ENCODE measurements at places on chromosomes 7 and 10.

GRCh38 chr10:100943508-100943907 is 25.8 kb upstream of the SEMA4G start:
- DNase-seq = no peak

DNA sequence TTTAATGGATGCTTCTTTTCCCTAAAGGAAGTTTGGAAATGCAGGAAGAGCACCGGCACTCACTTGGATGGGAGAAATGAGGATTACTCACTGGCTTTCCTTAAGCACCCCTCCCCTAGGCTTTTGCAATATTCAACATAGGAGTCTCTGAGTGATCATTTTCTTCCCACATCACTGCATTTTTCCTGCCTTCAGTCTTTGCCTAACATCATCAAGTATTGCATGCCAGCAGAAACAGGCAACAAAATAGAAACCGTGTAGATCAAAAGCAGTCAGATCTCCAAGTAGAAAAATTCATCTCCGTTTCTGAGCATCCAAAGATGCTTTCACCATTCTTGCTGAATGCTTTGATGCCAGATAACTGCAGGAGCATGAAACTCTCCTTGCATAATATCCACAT is 119.9 kb downstream of the ADCYAP1R1 start:
- no peak for DNase-seq

DNA sequence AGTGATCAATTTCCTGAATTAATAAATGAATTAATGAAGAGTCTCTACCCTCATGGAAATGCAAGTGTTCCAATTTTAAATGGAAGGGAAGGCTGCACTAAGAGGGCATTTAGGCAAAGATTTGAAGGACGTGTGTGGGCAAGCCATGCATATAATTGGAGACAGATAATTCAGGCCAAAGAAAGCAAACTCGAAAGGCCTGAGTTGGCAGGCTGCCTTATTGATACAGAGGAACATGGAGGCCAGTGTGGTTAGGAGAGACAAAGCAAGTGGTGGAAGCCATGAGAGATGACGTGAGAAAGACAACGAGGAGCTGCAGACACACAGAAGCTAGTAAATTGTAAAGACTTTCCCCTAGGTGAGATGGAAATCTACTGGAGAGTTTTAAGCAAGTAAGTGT is 15.4 kb upstream of the PCLO start:
- no peak for DNase-seq

- no peak for DNase-seq
Observed at GRCh38 chr10:60535427-60535826, 145.8 kb upstream of the ANK3 start.

DNA sequence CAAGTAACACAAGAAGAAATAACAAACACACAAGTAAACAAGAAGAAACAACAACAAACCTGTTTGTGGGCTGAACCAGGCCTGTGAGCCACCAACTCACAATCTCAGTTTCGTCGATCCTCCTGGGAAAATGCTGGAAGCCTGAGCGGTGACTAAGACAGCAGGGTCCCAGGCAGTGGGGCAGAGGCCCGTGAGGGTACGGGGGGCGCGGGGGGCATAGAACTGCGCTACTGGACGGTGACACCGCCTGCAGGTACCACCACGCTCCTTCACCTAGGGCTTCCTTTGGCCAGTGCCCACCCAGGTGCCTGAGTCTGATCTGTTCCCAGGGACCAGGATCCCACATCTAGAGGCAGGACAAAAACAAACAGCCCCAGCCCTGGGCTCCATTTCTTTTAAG is 3.4 kb upstream of the CALN1 start:
- DNase-seq = no peak

GRCh38 chr10:23331567-23332301 is 12.9 kb downstream of the C10orf67 start:
- peak; percentile 87 for DNase-seq

GRCh38 chr10:104807581-104808310 is 166.7 kb downstream of the SORCS3 start:
- no peak for DNase-seq

DNA sequence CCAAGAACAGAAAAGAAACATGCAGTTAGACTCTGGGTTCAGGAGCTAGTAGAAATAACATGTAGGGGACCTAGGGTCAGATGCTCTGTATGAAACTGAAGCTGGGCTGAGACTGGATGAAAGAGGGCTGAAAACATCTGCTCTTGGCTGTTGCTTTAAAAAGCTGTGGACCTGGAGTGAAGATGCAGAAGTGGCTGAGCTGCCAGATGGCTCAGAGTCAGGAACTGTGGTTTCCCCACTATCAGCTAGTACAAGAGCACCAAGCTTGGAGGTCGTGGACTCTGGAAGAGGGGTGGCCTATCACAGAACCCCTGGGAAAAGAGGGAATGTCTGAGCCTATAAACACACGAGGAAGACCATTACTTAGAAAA is 5.9 kb downstream of the ADK start:
- no peak for DNase-seq

DNA sequence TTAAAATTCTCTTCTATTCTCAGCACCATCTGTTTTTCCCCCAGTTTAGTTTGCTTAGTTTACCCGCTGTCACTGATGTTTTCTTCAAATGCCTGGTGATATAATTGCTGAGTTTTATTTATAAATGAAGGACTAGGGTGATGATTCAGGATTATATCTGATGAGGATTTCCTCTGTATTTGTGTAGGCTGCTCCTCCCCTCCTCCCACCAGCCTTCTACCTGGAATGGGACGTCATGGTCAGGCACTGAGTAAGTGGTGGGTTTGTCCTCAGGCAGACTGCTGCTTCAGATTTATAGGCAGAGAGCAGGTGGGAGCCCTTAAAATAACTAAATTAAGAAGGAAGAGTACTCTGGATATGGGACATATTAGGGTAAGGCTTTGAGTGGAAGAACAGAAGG is 35.8 kb downstream of the PALS2 start:
- DNase-seq = no peak

DNA sequence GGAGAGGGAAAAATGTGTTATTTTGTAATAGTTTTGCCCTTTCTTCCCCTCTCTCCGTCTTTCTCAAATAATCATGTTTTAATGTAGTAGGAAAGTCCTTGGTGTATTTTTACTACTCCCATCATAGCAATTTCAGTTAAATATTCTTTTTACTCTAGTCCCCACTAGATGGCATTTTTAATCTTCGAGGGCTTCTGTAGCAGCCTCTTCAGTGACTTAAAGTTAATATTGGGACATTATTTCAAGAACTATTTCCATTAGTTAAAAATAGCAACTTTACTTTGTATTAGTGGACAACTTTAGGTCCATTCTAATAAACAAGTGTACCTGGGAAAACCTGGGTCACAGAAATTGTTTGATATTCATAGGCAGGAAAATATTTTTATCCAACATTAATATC is 23.0 kb downstream of the EDRF1 start:
- DNase-seq = no peak

DNA sequence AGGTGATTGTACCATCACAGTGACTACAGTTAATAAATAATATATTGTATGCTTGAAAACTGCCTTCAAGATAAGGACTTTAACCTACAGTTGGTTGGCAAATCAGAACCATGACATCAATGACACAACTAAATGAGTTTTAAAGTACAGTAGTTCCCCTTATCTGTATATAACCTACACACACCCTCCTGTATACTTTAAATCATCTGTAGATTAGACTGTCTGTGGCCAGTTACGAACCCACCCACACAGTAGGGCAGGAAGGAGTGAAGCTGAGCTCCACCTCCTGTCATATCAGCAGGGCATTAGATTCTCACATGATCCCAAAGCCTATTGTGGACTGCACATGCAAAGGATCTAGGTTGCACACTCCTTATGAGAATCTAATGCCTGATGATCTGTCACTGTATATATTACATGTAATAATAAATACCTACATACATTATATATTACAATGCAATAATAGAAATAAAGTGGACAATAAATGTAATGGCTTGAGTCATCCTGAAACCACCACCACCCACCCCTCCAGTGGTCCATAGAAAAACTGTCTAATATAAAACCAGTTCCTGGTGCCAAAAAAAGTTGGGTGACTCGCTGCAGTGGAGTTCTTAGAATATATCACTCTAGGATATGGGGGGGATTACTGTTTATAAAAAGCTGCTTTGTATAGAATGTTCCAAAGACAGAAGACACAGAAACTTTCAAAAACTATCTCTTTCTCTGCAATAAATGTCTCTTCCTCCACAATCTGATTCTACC is 5.6 kb downstream of the TPK1 start:
- peak; percentile 21 for DNase-seq

- DNase-seq = no peak
Observed at GRCh38 chr7:91249506-91250233, 14.6 kb upstream of the FZD1 start.

- peak; percentile 60 for DNase-seq
Observed at GRCh38 chr7:158818325-158819213, 10.7 kb downstream of the ESYT2 start.

- no peak for DNase-seq
Observed at GRCh38 chr7:8117195-8117594, 144.8 kb downstream of the ICA1 start.

- DNase-seq = no peak
Observed at GRCh38 chr7:71900556-71900955, 511.6 kb downstream of the CALN1 start.

- no peak for DNase-seq
Observed at GRCh38 chr10:130017631-130018022, 53.6 kb upstream of the EBF3 start.

- no peak for DNase-seq
Observed at GRCh38 chr7:2979201-2979631, 64.5 kb downstream of the CARD11 start.

DNA sequence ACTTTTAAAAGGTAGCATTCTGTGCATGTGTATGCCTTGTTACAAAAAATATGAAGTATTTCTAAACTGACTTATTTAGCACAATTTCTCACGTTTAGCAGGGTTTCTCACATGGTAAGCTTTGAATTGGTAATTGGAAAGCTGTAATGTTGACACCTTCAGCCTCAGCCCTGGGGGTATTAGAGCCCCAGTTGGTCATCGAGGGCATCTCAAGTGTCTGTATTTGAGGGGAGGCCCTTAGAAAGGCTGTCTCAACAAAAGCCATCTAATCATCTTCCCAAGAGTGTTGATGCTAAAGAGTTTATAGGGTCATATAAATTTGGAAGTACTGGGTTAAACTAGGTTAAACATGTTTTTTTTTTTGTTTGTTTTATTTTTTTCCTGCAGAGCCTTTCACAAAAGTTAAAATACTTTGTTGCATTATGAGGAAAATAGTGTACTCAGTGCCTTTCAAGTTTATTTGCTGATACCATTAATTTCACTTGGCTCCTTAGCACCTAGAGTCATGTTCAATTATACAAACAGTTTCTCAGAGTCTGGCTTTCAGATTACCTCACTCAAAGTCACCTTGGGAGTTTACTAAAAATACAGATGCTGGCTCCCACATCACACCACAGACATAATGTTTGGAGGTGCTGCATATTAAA is 134.0 kb downstream of the CD36 start:
- DNase-seq = no peak

DNA sequence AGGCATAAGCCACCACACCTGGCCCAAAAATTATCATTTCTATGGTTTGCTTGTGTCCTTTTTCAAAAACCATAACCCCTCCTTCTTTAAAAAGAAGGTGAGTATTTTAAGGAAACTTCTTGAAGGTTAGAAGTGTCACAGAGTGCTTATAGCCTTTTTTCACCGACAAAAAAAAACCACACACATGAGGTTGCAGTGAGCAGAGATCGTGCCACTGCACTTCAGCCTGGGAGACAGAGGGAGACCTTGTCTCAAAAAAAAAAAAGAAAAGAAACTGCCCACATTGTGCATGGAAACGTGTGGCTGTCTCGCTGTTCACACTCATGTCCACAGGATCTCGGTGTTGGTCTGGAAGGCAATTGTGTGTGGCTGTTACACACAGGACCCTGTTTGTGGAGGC is 157.4 kb upstream of the PFKP start:
- DNase-seq = no peak

DNA sequence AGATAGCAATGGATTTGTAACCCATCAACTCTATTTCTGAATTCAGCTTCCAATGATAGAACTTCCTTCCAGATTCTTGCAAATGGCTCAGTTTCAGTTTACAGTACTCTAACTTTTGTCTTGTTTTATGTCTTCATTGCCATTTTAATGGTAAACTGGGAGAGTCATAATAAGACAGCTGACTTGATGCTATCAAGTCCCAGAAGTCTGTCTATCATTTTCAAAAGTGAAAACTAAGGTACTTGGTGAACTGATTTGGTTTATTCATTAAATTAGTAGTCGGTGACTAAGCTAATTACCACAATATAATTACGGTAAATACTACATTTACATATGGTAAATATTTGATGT is 25.0 kb downstream of the RTKN2 start:
- no peak for DNase-seq

GRCh38 chr7:83749495-83749894 is 100.6 kb upstream of the SEMA3E start:
- no peak for DNase-seq

- DNase-seq = no peak
Observed at GRCh38 chr10:84308481-84309304, 19.7 kb upstream of the CCSER2 start.

DNA sequence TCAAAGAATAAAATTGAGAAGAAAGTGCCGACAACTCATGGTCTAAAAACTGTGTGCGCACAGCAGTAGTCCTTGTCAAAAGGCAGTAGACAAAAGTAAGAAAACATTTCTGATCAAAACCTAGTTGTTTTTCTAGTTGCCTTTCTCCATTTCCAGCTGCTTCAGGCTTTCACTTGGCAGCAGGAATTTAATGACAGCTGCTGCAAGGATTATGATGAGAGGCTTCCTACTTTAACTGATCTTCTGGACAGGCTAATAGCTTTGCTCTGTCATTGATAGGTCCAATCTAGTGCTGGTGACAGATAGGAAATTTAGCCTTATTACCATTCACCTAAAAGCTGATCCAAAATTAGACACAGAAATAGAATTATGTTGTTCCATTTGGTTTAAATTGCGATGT is 110.7 kb upstream of the SEMA3C start:
- DNase-seq = no peak

GRCh38 chr10:89793649-89794254 is 92.4 kb downstream of the KIF20B start:
- peak; percentile 53 for DNase-seq

DNA sequence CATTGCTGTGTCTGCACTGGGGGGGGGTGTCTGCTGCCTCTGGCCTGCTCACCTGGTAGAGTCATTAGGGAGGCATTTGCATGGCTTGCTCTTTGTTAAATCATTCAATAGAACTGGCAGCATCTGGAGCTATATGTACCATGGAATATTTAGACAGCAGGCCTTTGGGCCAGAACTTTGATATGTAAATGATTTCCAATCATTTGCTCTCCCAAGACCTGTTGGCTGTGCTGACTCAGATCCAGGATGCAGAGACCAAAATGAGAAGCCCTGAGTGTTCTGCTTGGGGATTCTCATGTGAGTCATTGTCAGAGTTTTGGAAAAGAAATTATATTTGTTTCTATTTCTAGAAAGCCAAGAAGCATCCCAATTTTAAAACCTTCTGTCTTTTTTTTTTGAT is 257.6 kb upstream of the IGFBP3 start:
- DNase-seq = peak; percentile 34

DNA sequence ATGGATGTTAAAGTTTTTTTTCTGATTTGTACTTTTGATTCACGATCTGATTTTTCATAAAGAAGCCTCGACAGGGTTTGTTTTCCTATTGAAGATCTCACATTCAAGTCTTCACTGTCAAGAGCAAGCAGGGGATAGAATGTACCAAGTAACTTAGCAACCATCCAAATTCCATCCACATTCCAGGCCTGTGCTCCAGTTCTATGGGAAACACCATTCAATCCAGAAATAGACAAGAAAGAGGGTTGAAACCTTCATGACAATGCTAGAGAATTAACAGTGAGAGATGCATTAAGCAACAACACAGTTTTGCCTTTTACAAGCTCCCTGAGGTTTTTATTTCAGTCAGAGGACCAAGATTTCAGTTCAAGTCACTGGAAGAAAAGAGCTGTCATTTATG is 300.2 kb downstream of the NEBL start:
- peak; percentile 16 for DNase-seq

GRCh38 chr7:154584352-154585252 is 418.3 kb downstream of the PAXIP1 start:
- DNase-seq = no peak
